Endothelial cell (in vitro differentiated cells): ENCODE measurements at places on chromosomes 1 and 21. TPM values are rescaled to one million over a fixed set of nuclear protein-coding genes. Genes with fewer than 3 reads are reported as not detected.

Gene C2CD4D
- 0.95 TPM for total RNA-seq

Gene EXO5
- total RNA-seq: 14.8 TPM

Gene OR2AK2
- total RNA-seq: not detected

Gene SMPDL3B
- total RNA-seq: 3.3 TPM

- peak; percentile 39 for DNase-seq
- peaks cover 4% of the 10 kb centered on the region for H3K4me1 ChIP-seq
- H3K4me3 ChIP-seq: no peak overlapping the region
- no peaks in the 10 kb centered on the region for H3K36me3 ChIP-seq
These were observed 416.4 kb downstream of the PTBP2 start for GRCh38 chr1:97137862-97138514.

DNA sequence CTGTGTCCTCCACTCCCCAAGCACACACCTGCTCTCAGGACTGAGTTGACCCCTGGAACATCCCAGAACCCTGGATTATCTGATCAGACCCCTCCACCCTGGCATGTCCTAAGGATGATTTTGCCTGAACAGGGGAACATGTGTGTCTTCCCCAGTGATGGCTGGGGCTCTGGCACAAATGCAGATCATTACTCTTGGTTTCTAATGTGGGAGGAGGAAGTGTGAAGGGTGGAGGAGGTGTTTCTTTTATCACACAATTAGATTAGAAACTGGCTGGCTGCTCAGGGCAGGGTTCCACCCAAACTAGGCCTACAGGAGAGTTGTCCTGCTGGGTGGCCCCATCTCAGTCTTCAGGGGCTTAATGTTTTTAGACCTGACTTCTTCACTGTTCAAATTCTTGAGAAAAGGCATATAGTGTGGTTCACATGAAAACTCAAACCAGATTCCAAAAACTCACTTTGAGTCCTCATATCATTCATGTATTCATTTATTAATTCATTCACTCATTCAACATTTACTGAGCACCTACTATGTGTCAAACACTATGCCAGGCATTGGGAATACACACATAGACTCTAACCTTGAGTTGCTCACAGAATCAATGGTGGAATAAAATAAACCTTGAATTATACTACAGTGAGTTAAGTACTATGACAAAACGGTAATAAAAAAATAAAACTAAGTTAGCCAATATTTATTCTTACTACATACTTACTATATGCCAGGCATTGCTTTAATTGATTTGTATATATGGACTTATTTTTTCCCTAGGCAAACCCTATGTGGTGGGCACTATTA is 221.8 kb upstream of the JUN start:
- no peak overlapping the region for H3K4me3 ChIP-seq
- no peaks in the 10 kb centered on the region for H3K36me3 ChIP-seq
- H3K27ac ChIP-seq: no peak overlapping the region
- no peaks in the 10 kb centered on the region for H3K27me3 ChIP-seq
- no peak for DNase-seq

GRCh38 chr1:147897029-147897752 is 5.4 kb upstream of the GJA8 start:
- no peak overlapping the region for H3K4me3 ChIP-seq
- no peaks in the 10 kb centered on the region for H3K36me3 ChIP-seq
- no peak overlapping the region for H3K27ac ChIP-seq
- no peak for DNase-seq
- no peaks in the 10 kb centered on the region for H3K27me3 ChIP-seq

DNA sequence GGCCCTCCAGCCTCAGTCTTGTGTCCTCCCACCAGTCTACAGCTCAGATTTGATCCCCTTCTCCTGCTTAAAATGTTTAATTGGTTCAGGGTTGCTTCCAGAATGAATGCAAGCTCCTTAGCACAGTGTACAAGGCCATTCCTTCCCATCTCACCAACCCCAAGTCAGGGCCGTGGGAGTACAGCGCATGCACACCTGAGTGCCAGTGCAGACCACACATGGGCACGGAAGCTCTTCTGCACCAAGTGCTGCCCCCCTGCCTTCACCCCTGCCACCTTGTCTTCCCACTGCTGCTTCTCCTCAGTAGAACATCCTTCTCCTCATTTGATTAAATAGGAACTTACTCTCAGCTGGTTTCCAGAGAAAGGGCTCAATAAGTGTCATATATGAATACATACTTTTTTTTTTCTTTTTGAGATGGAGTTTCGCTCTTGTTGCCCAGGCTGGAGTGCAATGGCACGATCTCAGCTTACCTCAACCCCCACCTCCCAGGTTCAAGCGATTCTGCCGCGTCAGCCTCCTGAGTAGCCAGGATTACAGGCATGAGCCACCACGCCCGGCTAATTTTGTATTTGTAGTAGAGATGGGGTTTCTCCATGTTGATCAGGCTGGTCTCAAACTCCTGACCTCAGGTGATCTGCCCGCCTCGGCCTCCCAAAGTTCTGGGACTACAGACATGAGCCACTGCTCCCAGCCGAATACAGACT is 9.3 kb downstream of the PMF1 start:
- peaks cover 27% of the 10 kb centered on the region for H3K36me3 ChIP-seq
- peaks cover 4% of the 10 kb centered on the region for H3K4me1 ChIP-seq
- no peak for DNase-seq
- peaks cover 2% of the 10 kb centered on the region for H3K27me3 ChIP-seq
- no peak overlapping the region for H3K27ac ChIP-seq
